ENCODE measurements at places on chromosomes 12 and 14.
A peak's percentile ranks its signal among the peaks of the same experiment; 100 is the strongest.

DNA sequence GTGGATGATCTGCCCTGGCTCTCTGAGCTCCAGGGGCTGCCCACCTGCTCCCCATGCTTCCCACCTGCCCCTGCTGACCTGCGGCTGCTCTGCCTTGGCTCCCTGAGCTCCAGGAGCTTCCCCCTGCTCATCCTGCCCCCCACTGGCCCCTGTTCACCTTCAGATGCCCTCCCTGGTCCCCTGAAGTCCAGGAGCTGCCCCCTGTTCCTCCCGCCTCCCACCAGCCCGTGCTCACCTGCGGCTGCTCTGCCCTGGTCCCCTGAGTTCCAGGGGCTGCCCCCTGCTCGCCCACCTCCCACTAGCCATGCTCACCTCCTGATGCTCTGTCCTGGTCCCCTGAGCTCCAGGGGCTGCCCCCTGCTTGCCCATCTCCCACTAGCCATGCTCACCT, 219.7 kb downstream of the TMEM121 start:
- DNase-seq = peak; percentile 36

GRCh38 chr12:51225771-51226170, 7.9 kb upstream of the POU6F1 start:
- no peak for DNase-seq

- peak; percentile 63 for DNase-seq
These were observed 59.4 kb downstream of the TSPAN11 start for GRCh38 chr12:30985814-30986452.

GRCh38 chr12:42769455-42769854, 179.9 kb upstream of the PRICKLE1 start:
- DNase-seq = no peak

GRCh38 chr12:101772012-101772775, 32.9 kb upstream of the SYCP3 start:
- no peak for DNase-seq
